ENCODE measurements at places on chromosomes 1 and 21.

- peak; percentile 41 for DNase-seq
Observed at GRCh38 chr21:39483917-39484316, 32.1 kb downstream of the SH3BGR start.

DNA sequence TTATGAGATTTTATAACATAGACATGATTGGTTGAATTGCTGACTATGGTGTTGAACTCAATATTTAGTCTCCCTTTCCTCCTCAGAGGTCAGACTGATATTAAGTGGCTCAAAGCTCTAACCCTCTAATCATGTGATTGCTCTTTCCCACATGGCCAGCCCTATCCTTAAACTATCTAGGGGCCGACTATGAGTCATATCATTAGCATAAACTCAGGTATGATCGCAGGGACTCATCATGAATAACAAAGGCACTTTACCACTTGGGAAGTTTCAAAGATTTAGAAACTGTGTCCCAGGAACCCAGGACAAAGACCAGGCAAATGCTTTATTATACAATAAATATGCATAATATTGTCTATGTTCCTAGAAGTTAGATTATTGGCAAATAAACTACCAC lies 894.6 kb upstream of the NEGR1 start:
- no peak for DNase-seq

DNA sequence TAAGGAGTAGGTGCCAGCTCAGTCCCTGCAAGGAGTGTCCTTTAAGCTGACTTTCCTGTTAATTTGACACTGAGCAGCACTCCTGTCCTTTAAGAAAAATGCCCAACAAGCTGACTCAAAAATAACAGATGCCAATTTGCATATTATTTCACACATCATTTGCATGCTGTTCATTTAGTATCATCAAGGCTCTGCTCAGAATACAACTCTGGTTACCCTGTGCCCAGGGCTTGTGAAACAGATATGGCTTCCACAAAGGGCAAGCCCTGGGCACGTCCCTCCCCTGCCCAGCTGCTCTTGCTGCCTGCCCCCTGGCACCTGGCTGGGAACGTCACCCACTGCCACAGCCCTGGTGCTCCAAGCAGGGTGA lies 10.3 kb downstream of the KCNN3 start:
- DNase-seq, result no peak

DNA sequence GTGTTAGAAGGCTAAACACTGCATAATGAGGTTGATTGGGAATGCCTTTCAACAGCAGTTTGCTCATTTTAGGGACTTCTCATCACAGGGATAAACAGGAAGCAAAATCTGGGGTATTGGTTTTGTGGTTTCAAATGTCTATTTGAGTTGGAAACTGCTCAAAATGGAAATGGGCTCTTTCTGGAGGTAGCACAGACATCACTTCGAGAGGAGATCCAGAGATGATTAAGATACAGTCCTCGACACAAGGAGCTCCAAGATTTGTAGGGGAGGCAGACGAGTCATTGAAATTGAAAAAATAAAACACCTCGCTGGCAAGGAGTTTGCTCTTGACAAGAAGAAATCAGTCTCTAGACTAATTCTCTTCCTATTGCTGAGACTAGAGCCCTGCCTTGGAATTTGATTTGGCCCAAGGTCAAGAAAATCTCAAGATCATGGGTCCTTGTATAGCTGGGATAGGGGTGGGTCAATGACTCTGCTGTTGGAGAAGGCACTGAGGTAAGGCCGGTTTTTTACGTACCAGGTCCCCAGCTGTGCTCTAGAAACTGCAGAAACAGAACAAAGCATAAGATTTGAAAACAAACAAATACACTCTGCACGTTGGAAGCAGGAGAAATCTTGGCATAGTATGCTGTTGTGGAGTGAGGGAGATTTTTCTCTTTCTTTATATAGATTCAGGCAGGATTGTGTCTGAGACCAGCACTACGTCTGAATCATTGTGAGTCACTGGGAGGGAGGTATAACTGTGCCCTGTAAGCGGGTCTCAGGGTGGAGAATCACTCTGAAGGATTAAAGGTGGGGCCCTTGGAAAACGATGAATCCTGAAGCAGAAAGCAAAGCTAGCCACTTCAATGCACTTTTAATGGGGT lies 17.7 kb upstream of the KLHDC8A start:
- DNase-seq, result peak; percentile 65

GRCh38 chr1:108824051-108824450 lies 32.8 kb downstream of the AKNAD1 start:
- no peak for DNase-seq

All from EH (cell line).